ENCODE measurements at places on chromosomes 7 and 10.

- DNase-seq = no peak
Observed at GRCh38 chr10:22158426-22158825, 59.4 kb downstream of the EBLN1 start.

- DNase-seq = no peak
Observed at GRCh38 chr7:27148031-27148755, 619 bp upstream of the HOXA6 start.

DNA sequence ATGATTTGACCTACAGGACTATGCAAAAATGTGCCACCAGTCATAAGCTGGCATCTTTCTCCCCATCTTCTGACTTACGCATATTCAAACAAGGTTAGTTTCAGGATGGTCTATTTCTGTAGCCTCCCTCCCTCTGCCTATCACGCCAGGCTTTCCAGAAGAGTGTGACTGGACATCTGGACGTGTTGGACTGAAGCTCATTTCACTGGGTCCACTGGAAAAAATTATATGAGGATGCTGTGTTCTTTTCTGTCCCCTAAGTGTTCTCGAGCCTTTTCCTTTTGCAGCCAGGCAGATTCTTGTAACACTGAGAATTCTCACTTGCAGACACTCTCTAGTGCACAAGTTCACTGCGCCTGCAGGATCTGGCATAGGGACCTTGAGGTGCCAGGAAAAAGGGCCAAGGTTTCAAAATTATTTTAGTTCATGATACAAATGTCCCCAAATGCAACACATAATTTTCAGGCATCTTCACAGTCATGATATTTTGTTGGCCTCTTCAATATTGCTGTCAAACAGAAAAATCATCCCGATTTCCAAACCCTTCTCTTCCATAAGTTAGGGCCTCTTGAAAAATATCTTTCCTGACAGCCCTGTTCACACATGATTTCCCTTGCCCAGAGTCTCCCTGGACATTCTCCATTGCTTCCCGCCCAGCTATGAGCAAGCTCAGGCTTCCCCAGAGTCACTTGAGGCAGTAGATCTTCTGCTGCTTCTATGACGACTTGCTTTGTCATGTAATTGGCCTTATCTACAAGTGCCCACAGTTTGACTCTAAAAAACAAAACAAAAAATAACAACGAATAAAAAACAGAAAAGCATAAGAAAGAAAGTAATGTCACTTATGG lies 170.4 kb downstream of the BMPER start:
- no peak for DNase-seq

- no peak for DNase-seq
Observed at GRCh38 chr10:63644418-63645142, 123.4 kb downstream of the REEP3 start.

DNA sequence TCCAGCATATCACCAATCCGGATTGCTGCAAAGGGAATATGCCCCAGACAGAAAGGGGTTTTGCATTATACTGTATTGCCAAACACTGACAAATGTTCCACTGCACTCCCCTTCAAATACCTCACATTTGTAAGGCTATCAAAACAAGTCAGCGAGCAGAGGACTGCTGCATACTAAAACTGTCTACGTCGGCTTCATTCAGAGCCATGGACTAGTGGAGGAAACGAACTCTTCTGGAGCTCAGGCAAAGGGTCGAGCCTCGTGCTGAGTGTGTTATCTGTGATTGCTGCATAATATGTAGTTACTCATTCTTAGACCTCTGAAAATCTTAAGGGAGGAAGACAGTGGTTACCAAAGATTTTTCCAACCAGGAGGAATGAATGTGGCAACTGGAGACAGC lies 200.2 kb downstream of the DYNC1I1 start:
- no peak for DNase-seq

All from NAMALWA (cell line).